ENCODE measurements at places on chromosomes 16 and 17.

DNA sequence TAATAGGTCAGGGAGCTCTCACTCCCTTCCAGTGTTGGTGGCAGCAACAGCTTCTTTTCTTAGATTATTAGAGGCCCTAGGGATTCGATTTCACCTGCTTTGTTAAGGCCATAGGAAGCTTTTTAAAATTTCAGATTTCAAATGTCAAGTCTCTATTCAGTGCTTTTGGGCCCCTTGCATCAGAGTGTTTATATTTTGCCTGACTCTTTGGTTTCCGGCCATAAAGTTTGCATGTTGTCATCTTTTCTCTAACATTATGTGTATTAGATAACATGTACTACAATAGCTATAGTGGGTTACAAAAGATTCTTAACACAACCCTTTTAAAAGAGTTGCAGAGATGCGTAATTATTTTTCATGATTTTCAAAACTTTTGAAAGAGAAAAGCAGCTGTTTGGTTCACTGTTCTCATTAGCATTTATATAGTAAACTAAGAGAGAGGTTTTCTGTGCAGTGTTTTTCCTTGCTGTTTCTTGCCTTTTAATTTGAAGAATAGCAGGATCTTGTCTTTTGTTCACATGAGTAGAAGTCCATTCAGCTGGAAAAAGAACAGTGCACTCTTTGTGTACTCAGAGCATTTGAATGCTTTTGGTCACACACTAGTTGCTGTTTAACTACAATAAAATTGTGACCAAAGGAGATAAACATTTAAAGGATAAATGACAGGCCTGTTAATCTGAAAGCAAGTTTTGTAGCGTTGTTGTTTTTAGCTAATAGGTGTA is 52.5 kb downstream of the FTO start:
- DNase-seq: no peak

DNA sequence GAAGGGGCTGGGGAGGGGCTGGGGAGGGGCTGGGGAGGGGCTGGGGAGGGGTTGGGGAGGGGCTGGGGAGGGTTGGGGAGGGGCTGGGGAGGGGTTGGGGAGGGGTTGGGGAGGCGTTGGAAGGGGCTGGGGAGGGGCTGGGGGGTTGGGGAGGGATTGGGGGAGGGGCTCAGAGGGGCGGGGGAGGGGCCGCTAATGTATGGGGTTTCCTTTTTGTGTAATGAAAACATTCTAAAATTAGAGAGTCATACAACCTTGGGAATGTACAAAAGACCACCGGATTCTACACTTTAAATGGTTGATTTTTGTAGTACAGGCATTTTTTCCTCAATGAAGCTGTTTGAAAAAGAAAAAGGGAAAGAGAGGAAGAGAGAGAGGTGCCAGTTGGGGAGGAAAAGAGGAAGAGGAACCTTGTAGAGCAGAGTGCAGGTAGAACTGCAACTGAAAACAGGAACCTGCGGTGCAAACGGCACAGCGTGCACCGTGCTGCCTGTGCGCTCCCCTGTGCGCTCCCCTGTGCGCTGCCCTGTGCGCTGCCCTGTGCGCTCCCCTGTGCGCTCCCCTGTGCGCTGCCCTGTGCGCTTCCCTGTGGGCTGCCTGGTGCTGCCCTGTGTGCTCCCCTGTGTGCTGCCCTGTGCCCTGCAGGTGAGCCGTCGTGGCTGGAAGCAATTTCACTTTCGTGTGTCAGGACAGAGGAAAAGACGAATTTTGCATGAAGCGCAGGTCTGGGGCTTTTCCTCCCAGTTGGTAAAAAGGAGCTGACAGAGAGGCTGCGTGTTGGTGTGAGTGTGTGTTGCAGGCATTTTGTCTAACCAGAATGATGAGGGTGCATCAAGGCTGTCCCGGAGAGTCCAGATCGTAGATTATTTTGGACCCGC is 40.8 kb downstream of the METRNL start:
- DNase-seq: peak; percentile 84

DNA sequence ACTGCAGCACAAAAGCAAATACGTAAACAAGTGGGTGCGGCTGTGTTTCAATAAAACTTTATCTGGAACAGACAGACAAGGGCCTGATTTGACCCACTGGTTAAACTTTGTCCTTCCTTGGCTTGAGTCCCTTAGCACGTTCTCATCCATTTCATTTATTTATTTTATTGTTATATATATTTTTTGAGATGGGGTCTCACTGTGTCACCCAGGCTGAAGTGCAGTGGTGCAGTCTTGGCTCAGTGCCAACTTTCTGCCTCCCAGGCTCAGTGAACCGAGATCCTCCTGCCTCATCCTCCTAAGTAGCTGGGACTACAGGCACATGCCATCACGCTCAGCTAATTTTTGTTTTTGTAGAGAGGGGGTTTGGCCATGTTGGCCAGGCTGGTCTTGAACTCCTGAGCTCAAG is 64.3 kb downstream of the MYH11 start:
- DNase-seq: no peak

DNA sequence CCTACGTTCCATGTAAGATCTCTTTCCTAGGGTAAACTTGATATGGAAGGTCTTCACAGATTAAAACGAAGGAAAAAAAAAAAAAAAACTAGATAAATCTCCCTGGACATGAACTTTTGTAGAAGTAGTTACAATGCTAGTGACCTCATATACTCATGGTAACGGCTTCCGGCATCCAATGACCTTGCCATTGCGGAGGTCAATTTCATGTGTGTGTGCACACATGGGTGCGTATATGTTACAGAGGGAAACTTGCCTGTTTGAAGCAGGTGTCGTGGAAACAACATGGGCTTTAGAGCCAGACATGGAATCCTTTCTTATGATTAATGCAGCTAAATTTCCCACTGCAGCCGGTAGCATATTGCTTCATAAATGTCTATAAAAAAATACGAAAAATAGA is 435.5 kb downstream of the MAF start:
- DNase-seq: no peak

All from T47D (cell line).